Stomach (tissue), 19 donors: ENCODE measurements at places on chromosomes 16 and 17. TPM values are rescaled to one million over a fixed set of nuclear protein-coding genes. Genes with fewer than 3 reads are reported as not detected.

DNA sequence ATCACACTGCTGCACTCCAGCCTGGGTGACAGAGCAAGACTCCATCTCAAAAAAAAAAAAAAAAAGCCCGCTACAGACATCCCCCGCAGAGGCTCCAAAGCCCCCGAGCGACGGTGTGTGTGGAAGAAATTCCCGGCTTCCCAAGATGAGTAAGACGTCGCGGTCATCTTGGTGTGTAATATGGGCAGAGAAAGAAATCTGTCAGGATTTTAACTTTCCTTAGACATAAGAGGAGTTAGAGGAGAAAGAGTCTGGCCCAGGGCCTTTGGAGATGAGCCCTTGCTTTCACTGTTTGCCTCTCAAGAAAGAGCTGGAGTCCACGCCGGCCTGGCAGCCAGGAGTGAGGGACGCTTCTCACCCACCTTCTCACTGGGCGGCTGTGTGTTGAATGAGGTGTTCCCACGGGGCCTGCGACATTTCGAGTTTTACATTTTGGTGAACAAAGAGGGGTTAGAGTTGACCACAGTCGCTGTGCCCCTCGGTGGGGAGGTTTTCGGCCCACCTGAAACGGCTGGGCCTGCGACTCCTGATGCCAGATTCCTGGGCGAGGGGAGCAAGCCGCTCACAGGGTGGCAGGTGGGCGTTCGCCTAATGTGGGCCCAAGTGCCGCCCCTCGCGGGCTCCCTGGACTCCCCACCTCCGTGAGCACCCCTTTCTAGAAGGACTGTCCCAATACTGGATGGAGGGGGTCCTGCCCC, 17.9 kb downstream of the C1QTNF1 start:
- no peak for DNase-seq
- H3K27ac ChIP-seq, result no peak overlapping the region
- no peak overlapping the region for H3K4me3 ChIP-seq
- H3K36me3 ChIP-seq, result no peaks in the 10 kb centered on the region
- H3K27me3 ChIP-seq, result no peaks in the 10 kb centered on the region

DNA sequence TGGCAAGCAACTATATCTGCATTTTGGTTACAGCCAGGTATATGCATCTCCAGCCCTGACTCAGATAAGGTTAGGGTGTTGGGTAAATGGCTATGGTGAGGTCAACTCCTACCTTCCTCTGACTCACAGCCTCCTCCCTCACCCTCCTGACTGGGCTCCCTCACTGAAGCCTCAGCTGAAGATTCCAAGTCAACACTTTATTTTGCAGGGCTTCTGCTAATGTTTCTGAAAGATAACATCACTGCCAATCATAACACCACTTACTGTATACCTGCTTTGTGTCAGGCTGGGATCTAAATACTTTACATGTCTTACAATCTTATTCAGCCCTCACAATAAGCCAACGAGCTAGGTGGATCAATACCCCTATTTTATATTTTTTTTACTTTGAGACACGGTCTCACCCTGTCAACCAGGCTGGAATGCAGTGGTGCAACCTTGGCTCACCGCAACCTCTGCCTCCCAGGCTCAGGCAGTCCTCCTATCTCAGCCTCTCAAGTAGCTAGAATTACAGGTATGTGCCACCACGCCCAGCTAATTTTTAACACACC, 47.8 kb upstream of the GCSH start:
- DNase-seq, result no peak
- H3K4me3 ChIP-seq, result no peak overlapping the region
- H3K36me3 ChIP-seq, result no peaks in the 10 kb centered on the region
- H3K27ac ChIP-seq, result no peak overlapping the region

NACA2 gene
- total RNA-seq, result not detected

- H3K27ac ChIP-seq, result peak overlapping the region; percentile 68
- H3K36me3 ChIP-seq, result no peaks in the 10 kb centered on the region
- H3K4me1 ChIP-seq, result peaks cover 54% of the 10 kb centered on the region
- H3K27me3 ChIP-seq, result no peaks in the 10 kb centered on the region
- no peak overlapping the region for H3K4me3 ChIP-seq
Measured at GRCh38 chr16:89453501-89454321, 36.6 kb downstream of the ANKRD11 start.

DPEP2 gene
- total RNA-seq, result 5.2 TPM

- no peaks in the 10 kb centered on the region for H3K36me3 ChIP-seq
- H3K27ac ChIP-seq, result peak overlapping the region; percentile 89
- DNase-seq, result peak; percentile 63
- H3K4me3 ChIP-seq, result peak overlapping the region; percentile 100
- peaks cover 52% of the 10 kb centered on the region for H3K4me1 ChIP-seq
Measured at GRCh38 chr16:84700446-84701300, 873 bp downstream of the USP10 start.
